ENCODE measurements at places on chromosomes 12 and 14. TPM values are rescaled to one million over a fixed set of nuclear protein-coding genes. Genes with fewer than 3 reads are reported as not detected.
A peak's percentile ranks its signal among the peaks of the same experiment; 100 is the strongest.

- no peak for DNase-seq
These were observed 2.8 kb upstream of the CYP46A1 start for GRCh38 chr14:99681101-99681831.

DNA sequence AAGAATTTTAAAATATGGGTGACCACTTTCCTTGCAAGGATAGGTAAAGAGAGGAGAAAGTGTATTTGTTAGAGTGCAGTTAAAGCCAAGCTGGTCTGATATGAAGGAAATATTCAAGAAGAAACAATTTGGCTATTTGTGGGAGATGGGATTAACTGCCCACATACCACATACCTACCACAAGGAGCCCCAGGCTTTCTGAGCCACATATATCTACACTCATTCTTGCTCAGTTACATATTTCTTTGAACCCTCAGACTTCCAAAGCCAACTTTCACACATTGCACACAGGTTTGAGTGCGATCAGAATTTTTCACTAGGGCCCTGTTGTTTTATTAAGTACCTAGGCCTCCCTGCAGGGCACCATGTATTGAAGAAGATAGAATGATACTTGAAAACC, 330.2 kb downstream of the ZFP36L1 start:
- DNase-seq = no peak

DNA sequence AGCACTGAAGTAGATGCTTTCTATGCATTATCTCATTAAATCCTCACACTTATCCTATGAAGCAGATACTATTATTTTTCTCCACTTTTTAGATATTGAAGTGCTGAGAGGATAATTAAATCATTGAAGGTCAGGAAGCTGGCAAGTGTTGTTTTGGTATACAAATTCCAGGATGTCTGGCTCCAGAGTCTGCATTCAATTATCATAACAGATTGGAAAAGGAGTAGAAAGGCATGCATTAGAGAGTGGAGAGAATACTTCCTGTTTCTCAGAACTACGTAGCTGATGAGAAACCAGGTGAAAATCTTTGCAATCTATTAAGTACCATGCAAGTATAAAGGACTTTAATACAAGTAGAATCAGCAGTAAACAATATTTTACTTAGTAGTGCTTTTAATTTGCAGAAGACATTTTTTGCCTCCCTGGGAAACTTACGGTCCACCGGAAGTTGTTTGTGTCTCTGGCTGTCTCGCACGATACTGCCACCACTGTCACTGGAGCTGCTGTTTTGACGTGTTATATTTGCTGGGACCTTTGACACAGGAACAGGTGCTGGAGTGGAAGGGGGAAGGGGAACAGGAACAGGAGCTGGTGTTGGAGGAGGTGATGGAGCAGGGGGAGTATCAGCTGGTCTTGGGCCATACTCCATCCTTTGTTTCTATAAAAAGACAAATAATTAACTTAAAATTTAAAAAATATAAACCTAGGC, 158.0 kb downstream of the EPS8 start:
- no peak for DNase-seq

- DNase-seq = peak; percentile 43
These were observed 1028.9 kb upstream of the TMEM132C start for GRCh38 chr12:127238107-127238506.

DNA sequence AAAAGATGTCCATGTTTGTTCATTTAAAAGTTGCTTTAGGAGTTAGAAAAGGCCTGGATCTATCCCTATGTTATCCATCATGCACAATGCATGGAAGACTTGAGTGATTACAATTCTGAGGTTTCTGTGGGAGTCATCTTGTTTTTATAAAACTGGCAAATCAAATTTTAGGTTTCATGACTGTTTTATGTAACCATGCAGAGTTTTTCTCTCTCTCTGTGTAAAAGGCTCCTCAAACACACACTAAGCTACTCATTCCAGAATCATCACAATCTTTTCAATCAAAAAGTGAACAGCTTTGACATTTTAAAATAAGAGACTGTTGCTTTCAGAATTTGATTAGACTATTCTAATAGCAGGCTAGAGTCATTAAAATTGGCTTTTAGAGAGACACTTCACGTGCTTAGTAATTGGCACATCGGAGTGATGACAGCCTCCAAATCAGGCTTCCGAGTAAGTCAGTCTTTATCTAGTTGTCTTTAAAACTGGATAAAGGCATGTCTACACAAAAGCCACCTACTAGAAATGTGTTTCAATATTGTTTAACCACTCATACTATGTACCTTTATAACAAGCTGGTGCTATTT, 31.9 kb downstream of the PRICKLE1 start:
- DNase-seq = no peak

- DNase-seq = no peak
These were observed 9.7 kb upstream of the SLC15A4 start for GRCh38 chr12:128833418-128833817.

- DNase-seq = no peak
These were observed 37.1 kb upstream of the STON2 start for GRCh38 chr14:81437244-81437643.

DNA sequence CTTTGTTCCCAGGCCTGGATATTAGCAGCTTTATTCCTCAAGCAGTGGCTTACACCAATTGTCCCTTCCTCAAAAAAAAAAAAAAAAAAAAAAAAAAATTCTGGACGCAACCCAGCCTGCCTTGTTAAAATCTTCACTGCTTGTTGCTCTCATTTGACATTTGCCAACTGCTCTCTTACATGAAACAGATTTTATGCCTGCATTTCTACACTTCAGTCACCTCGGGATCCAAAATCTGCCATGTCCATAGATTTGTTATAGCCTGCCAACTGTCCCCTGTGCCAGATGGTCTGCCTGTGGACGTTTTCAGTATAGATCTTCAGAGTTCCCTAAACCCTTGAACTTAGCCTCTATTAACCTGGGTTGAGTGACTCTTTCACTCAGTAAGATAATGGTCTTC, 651.5 kb downstream of the FSCB start:
- no peak for DNase-seq

DNA sequence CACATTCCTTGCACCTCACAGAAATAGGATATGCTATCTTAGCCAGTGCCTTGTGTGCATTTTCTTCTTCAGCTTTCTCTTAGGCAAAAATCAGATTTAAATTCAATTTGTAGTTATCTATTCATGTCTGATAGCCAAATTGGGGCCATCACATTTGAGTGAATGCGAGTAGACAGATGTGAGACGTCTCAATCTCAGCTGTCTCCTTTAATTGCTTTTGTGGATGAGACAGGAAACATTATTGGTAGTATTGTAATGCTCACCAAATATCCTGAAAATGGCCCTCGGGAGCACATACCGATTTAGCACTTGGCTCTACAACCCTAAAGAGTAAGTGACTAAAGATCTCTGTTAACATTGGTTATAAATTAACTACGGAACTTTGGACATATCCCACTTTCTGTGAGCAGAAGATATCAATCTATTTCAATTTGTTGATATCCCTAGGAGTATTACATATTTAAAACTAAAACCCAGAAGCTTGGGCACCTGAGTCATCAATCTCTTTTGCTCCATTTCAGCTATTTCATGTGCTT, 1012.5 kb upstream of the TMEM132C start:
- DNase-seq = no peak

Gene CMTM5
- not detected for total RNA-seq

Gene SERPINA6
- not detected for total RNA-seq

Gene RNF212B
- total RNA-seq = not detected

Gene AKAP5
- 0.59 TPM for total RNA-seq
